ENCODE measurements at places on chromosomes 12 and 14.
A peak's percentile ranks its signal among the peaks of the same experiment; 100 is the strongest.

- no peak for DNase-seq
Observed at GRCh38 chr12:49789992-49790391, 38.2 kb downstream of the NCKAP5L start.

DNA sequence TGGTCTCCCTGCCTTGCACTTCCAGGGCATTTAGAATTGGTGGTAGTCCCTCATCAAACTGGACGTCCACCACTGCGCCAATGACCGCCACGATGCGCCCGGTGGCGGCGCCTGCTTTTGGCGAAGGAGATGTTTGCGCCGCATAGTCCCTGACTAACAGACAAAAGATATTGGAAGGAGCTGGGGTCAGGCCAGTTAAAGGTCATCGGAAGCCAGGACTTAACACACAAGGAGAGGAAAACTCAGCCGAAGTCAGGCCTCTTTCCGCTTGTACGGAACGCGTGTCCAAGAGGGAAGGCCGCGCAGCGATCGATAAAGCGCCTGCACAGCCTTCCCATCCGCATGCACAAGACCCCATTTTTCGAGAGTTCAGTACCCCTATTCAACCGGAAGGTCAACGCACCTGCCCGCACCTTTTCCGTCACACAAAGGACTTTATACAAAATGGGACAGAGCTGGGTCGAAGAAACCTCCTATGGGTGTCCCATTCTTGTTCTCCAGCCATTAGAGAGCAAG is 525 bp downstream of the ATP5F1B start:
- peak; percentile 3 for DNase-seq

DNA sequence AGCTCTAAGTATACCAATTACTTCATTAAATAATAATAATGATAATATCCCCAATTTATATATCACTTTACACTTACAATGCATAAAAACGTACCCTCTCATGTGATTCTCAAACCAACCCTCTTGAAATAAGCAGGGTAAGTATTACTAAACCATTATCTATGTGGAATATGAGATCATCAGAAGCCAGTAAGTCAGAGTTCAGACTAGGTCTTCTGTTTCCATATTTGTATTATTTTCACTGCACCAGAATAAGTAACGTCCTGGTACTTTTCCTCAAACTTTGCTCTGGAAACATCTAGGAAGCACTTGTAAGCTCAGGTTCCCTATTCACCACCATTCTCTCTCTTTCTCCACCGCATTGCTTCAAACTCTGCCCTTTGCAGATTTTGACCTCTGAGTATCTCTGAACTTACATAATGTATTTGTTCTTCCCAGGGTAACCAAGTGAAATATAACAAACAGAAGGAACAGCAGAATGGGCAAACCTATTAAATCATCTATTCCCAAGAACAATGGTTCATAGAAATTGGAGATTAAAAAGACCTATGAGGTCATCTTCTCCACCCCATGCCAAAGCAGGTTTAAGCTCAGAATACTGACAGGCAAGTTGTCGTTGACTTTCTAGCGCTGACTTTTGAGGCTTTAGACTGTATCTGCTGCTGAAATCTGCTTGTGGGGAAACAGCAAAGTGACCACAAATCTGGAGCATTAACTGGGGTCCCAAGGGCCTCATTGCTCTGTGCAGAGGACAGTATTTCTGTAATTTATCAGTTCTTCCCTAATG is 161.3 kb upstream of the FAR2 start:
- DNase-seq, result no peak

DNA sequence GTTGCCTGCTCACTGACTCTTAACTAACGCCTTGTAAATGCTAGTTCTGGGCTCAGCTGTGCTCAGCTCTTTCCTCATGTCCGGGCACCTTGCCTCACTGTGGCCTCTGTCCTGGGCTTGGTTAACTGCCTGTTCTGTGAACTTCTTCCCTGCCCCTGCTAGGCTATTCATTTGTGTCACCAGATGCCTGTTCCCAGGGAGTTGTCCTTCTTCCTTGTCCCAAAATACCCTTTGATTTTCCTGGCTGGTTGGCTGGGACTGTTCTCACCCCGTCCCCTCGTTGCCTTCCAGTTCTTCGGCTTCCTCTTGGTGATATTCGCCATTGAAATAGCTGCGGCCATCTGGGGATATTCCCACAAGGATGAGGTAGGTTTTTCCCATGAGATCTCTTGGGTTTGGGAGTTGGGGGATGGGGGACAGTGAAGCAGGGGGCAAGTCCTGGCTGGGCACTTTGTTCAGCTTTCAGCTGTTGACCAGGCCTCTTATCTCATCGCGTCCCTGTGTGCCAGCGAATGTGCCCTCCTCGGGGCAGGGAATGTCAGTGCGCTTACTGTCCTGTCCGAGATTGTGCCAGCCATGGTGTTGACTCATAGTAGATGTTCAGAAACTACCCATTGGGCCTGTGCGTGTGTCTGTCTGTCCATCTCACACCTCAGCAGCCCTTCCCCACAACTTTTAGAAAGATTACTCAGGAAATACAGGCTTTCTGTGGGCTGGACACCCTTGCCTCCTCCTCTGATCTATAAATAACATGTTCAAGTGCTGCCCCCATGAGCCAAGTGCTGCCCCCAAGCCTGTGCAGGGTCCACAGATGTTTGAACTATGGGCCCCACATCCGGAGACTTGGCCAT is 33.1 kb downstream of the CD9 start:
- DNase-seq, result no peak

DNA sequence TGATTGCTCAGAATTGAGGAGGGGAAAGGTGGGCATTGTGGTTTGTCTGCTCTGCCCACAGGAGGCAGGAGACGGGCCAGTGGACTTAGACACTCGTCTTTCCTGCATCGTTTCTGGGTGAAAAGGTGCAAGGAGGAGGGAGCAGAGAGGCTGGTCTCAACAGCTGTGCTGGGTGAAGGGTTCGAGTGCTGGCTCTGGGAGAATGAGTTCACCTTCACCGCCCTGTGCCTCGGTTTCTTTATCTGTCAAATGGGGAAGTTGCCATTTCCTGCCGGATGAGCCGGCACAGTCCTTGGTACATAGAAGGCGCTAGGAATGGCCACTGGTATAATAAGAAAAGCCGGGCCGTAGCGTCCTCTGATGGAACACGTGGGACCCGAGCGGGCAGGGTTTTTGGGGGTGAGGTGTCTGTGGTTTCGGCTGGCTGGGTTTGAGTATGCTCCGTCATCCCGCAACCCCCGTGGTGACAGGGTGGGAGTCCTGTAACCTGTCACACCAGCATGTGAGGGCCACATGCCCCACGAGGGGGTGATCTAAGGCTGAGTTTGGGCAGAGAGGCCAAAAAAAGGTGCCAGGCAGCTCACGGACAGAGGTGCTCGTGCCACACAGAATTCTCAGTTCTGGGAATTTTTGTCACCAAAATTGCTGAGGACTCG is 7.3 kb downstream of the BCL7A start:
- DNase-seq, result no peak

DNA sequence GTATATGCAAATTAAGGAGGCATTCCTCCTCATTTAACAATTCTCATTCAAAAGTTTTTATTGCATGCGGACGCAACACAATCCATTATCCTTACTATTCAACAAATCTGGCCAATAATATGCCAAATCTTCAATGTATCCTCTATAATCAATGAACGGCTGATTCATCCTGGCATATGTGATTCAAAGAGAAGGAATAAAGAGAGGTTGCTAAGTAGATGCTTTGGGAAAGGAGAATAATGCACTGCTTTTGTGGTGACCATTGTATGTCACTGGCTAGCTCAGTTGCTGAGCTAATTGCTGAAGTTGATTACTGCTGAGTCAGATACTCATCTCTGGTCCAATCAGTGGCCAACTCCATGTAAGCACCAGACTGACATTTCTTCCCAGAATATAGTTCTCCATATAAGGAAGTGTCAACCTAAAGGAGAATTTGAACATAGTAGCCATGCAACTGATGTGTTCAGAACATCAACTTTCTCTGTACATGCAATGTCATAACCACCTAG is 148.0 kb downstream of the PDZRN4 start:
- DNase-seq, result no peak

- no peak for DNase-seq
Observed at GRCh38 chr12:122082621-122083356, 4.2 kb downstream of the MLXIP start.

- DNase-seq, result no peak
Observed at GRCh38 chr14:43877351-43877960, 629.6 kb downstream of the FSCB start.

- DNase-seq, result peak; percentile 45
Observed at GRCh38 chr12:99043319-99043914, 398.3 kb downstream of the APAF1 start.
